ENCODE measurements at places on chromosomes 2 and 18. TPM values are rescaled to one million over a fixed set of nuclear protein-coding genes. Genes with fewer than 3 reads are reported as not detected.

Gene PAX8
- total RNA-seq, result 0.75 TPM

Gene FSIP2
- not detected for total RNA-seq

Gene ALPI
- not detected for total RNA-seq

Gene KCNE4
- 12.1 TPM for total RNA-seq

Gene TMEM247
- total RNA-seq, result not detected

Gene GREB1L
- 0.50 TPM for total RNA-seq

Gene ZNF385B
- not detected for total RNA-seq

Gene ODC1
- 59.6 TPM for total RNA-seq

Gene RPRM
- total RNA-seq, result not detected

Gene DSC2
- 0.29 TPM for total RNA-seq

Gene MDH1B
- 2.2 TPM for total RNA-seq

Gene DNAJC5G
- total RNA-seq, result not detected

Gene NEB
- total RNA-seq, result 1.4 TPM

Gene CYS1
- total RNA-seq, result 0.29 TPM

Gene TCF7L1
- total RNA-seq, result 0.71 TPM

Gene GDF7
- total RNA-seq, result 0.75 TPM

All from SK-MEL-5 (cell line).